ENCODE measurements at places on chromosomes 2 and 18.

GRCh38 chr18:27713037-27713737 lies 463.7 kb downstream of the CDH2 start:
- peak; percentile 41 for DNase-seq

- DNase-seq: no peak
These were observed 49.6 kb downstream of the HYCC2 start for GRCh38 chr2:201021914-201022313.

- DNase-seq: no peak
These were observed 459.5 kb downstream of the ARHGAP15 start for GRCh38 chr2:143588746-143589145.

GRCh38 chr2:155815851-155816250 lies 516.7 kb downstream of the NR4A2 start:
- no peak for DNase-seq

- DNase-seq: peak; percentile 59
These were observed 7.6 kb downstream of the ATP6V1B1 start for GRCh38 chr2:70943205-70943871.
